ENCODE measurements at places on chromosomes 3 and 15. TPM values are rescaled to one million over a fixed set of nuclear protein-coding genes. Genes with fewer than 3 reads are reported as not detected.

The SERPINI2 gene
- 10.1 TPM for total RNA-seq

The CP gene
- total RNA-seq: 3.1 TPM

The ACSBG1 gene
- 3.1 TPM for total RNA-seq

The SOX2 gene
- total RNA-seq: 59.1 TPM

The PRRT3 gene
- 5.5 TPM for total RNA-seq

The TMEM212 gene
- total RNA-seq: not detected

Data from cerebellum (tissue), 4 donors.